Gastroesophageal sphincter (tissue), 4 donors: ENCODE measurements at places on chromosomes 16 and 17. TPM values are rescaled to one million over a fixed set of nuclear protein-coding genes. Genes with fewer than 3 reads are reported as not detected.

TPSG1 gene
- 3.0 TPM for total RNA-seq

LDHD gene
- 12.8 TPM for total RNA-seq

SCARF1 gene
- 15.3 TPM for total RNA-seq

GAS2L2 gene
- not detected for total RNA-seq

KRTAP3-1 gene
- not detected for total RNA-seq

CDH16 gene
- total RNA-seq: not detected

KRTAP1-5 gene
- not detected for total RNA-seq

SLC47A1 gene
- 0.72 TPM for total RNA-seq

DHX58 gene
- total RNA-seq: 11.3 TPM

CCL7 gene
- total RNA-seq: not detected

NFATC2IP gene
- 13.9 TPM for total RNA-seq

CIAPIN1 gene
- total RNA-seq: 21.2 TPM

MYH2 gene
- 2.8 TPM for total RNA-seq

TRIM16 gene
- total RNA-seq: 18.6 TPM

ITGAX gene
- 2.9 TPM for total RNA-seq

ZPBP2 gene
- not detected for total RNA-seq
